Parietal lobe (tissue), 2 donors: ENCODE measurements at places on chromosomes 16 and 17. TPM values are rescaled to one million over a fixed set of nuclear protein-coding genes. Genes with fewer than 3 reads are reported as not detected.

LGALS9 gene
- 2.8 TPM for total RNA-seq

KIF18B gene
- 2.2 TPM for total RNA-seq

HASPIN gene
- 1.3 TPM for total RNA-seq

TEN1 gene
- total RNA-seq = 13.5 TPM

KCNJ12 gene
- total RNA-seq = 0.63 TPM

GP1BA gene
- not detected for total RNA-seq

NPIPA5 gene
- 8.1 TPM for total RNA-seq
